ENCODE measurements at places on chromosomes 1 and 21.

GRCh38 chr1:228465571-228466146 lies 21.5 kb upstream of the RNF187 start:
- DNase-seq, result no peak

- DNase-seq, result no peak
Measured at GRCh38 chr21:45158491-45159423, 84.4 kb downstream of the ADARB1 start.

GRCh38 chr1:199690496-199690895 lies 337.0 kb upstream of the NR5A2 start:
- no peak for DNase-seq

DNA sequence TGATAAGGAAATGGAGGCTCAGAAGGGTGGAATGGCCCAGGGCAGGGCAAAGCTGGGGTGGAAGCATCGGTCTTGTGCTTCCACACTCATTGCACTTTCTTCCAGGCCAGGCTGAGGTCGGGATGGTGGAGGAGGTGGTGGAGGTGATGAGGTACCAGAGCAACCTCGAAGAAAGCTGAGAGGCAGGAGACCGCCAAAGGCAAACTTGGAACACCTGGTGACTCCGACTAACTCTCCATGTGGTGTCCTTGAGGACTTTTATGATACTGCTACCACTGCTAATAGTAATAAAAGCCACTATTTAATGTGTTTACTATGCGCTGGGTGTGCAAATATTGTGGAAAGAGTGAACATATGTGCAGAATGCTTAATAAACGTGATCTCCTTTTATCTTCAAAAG lies 16.9 kb upstream of the BTG2 start:
- no peak for DNase-seq

DNA sequence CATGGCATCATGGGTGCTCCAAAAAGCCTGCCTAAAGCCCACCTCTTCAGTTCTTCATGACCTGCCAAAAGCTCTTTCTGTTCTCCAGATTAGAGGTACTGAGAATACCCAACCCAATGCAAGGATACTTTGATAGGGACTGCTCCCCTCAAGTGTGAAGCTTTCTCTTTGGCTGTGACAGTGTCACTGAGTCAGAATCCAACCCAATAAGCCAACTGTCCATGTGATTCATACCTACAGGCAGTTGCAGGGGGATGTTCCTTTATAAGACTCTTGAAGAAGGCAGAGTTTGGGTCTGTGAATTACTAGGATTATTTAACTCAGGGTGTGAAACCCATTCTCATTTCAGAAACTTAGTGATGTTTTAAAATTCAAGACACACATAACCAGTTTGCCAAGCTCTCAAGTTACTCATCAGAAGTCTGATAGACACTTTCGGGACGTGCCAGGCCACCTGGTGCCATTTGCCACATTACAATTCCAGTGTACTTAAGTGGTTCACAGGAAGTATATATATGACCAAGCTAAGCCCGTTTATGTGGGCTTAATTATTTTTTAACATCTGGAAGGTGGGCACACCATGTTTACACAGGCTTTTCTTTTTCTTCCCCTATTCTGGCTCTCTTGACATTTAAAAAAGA lies 265.8 kb downstream of the NFIA start:
- DNase-seq, result no peak

DNA sequence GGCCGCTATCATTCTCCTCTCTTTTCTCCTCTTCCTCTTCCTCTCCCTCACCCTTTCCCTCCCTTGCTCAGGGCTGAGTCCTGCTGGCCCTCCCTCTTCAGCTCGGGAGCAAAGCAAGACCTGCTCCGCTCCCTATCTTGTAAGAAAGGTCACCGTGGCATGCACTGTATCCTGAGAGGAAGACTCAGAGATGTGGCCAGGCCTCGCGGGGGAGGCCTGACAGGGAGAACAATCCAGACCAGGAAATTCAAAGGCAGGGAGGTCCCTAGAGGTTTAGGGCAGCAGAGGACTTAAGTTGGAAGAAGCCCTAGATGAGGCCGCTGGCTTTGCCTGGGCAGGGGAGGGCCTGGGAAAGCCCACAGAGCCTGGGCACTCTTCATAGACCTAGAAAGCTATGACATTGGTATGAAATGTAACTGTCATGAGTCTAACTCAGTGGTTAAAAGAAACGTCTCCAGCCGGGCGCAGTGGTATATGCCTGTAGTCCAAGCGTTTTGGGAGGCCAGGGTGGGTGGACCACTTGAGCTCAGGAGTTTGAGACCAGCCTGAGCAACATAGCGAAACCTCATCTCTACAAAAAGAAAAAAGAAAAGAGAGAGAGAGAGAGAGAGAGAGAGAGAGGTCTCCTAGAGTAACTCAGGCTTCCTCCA lies 14.6 kb upstream of the PTAFR start:
- DNase-seq, result no peak

DNA sequence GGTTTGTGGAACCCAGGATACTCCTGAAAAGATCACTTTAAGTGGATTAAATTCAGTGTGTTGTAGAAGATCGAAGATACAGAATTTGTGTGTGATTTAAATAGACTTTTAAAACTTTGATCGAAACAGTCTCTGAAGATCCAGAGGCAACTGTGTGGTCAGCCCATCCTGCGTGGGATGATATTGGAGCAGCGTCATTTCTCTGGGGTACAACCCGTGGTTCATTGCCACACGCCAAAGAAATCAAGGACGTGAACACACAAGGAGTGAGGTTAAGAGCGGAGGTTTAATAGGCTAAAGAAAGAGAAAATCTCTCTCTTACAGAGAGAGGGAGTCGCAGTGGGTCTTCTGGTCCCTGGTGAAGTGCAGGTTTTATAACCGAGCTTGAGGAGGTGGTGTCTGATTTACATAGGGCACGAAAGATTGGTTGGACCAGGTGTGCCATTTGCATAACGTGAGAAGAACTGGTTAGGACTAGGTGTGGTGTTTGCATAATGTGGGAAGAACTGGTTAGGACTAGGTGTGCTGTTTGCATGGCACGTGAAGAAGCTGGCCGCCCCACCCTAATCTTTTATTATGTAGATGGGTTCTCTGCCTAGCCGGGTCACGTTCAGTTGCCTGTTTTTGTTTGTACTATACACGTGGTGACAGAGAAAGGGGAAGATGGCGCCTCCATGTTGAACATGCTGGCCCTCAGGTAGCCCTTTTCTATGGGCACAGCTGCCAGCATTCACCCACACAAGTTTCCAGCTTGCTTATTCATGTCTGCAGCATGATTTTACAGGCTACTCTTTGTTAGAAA lies 82.3 kb downstream of the ADSS2 start:
- no peak for DNase-seq

DNA sequence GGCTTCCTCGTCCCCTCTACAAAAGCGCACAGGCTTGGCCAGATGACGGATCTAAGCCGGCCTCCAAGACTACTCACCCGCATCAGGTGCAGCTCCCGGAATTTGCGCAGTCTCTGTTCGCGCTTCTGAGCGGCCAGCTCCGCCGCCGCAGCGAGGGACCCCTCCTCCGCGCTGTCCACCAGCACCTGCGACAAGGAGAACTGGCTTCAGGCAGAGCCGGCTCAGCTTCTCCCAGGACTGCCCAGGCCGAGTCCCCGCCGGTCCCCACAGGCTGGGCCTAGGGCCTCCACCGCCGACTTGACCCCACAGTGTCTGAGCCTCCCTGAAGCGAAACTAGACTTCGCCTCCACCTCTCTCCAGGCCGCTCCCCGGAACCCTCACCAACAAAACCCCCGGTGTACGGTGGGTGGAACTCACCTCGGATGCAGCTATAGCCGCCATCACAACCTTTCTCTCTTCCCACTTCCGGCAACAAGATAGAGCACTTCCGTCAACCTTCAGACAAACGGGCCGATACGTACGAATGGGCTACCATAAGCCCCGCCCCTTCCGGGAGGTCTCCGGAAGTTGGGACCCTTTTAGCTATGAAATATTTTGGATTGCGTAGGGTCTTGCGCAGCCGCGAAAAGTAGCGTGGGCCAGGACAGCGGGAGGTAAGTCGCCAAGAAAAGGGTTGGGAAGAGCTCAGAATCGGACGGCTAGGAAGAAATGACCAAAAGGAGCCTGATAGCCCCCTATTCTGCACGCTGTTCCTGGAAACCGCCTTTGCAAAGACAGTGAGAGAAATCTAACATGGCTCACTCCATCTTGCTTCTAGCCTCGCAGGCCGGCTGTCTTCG lies at the start of gene SYF2:
Gene SYF2 (minus strand): TSS at position 476 of the 839 bp plus-strand sequence. CDS start 35 bp downstream, at position 441.
- DNase-seq, result peak; percentile 85

DNA sequence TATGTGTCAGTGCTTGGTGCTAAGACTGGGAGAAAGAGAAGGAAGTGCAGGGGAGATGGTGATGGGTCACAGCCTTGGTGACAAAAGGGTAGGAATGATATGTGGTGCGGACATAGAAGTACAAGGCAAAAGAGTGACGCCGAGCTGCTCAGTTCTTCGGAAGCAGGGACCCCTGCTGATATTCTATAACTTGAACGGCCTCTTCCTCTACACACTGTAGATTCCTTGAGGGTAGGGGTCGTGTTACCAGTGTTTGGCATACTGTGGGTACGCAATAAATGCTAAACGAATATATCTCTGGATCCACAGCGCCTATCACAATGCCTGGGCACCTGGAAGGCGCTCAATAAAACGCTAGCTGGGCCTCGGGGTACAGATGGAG lies 488 bp downstream of the DBT start:
- DNase-seq, result no peak

GRCh38 chr1:61393575-61393974 lies 311.2 kb downstream of the NFIA start:
- DNase-seq, result no peak

GRCh38 chr1:197264936-197265567 lies 3.0 kb upstream of the CRB1 start:
- DNase-seq, result no peak

GRCh38 chr1:74328851-74329250 lies 93.7 kb downstream of the TNNI3K start:
- DNase-seq, result no peak

- DNase-seq, result no peak
Measured at GRCh38 chr1:162405800-162406199, 6.1 kb downstream of the SH2D1B start.

DNA sequence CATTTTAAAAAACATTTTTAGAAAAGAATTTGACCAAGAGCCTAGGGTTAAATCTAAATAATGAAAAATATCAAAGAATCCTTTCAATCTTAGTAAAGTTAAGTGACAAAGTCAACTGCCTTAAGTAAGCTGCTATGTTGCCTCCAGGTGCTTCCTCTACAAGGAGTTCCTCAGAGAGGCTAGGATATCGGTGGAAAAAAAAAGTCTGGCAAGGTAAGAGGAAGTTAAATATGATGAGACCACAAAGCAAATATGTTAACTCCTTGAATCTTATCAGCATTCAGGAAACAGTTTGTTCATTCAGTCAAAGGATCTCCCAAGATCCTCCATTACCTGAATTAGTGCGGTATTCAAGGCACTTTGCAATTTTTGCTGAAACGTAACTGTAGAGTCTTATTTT lies 563.5 kb downstream of the PTPRC start:
- DNase-seq, result no peak

- no peak for DNase-seq
Measured at GRCh38 chr21:35504277-35504676, 455.2 kb upstream of the RUNX1 start.

DNA sequence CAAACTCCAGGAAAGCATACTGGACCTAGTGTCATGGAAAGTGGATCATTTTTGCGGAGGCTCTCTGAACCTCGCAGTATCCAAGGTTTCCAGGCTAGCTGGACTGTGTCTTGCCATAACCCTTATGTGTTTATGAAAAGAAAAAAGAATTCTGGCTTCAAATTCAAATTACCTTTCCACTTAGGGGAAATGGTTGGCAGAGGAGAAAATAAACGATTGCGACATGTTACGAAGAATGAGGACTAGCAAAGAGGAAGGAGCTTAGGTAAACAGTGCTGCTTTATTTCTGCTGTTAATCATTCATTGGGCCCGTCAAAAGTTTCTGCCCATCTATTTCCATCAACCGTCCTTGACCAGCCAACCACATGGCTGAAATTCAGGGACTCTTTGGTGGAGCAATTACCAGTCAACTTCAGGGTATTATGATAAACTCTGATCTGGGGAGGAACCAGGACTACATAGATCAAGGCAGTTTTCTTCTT lies at the start of gene C4BPA:
Gene C4BPA (plus strand): TSS at position 342 of the 482 bp plus-strand sequence. CDS start 8,793 bp downstream, outside the sequence.
- no peak for DNase-seq

GRCh38 chr21:33963848-33964555 lies 48.4 kb upstream of the ATP5PO start:
- no peak for DNase-seq

DNA sequence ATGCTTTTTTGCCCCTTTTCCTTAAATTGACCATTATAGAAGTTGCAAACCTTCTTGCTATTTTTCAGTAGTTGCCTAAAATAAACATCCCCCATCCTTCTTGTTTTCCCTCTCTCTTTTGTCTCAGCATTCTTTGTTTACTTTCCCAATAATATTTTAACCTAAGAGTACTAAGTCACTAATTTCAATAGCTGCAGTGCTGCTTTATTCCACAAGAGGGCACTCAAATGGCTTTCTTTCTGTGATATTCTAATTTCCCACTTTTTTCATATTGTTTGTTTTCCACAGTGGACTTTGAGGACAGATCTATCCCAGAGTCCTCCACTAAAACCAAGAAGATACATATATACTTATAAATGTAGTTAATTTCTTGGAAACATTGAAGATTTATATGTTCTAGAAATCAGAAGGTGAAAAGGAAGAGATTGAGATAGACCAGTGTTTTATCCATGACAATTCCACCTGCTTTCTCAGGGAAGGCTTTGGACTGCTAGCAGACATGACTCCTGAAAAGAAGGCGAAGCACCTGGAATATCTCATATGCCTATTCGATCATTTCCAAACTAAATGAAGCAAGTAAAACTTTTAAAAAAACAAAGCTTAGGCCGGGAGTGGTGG lies 104.8 kb upstream of the GRIK1 start:
- no peak for DNase-seq

DNA sequence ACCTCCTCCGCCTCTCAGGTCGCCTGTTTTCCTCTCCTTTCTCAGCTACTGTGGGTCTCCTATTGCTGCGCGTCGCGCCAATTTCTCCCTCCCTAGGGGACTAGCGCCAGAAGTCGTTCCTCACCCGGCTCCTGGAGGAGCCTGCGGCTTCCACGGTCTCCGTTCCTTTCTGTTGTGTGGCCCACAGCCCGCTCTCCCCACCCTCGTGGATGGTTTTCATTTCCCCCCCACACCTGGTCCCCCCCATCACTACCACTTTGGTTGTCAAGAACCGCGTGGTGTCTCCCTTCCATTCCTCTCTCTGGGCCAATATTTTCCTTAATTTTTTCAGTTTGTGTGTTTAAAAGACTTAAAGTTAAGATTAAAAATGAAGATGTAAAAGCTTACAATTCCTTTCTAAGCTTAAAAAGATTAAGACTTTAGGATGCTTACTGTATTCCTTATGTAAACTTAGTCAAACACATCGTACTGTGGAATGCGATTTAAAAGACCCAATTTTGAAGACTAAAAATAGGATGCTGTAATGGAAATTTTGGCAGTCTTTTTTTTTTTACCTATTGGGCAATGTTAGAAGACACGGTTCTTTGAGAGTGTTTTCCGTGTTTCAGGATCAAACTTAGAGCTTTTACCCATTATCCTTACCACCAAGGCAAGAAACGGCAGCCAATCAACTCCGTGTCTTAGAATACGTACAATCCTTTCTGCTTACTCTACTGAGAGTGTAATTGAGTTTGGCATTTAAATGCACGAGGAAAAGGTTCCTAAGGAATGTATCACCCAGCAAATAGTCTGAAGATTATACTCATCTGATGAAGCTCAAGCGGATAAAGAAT lies 773 bp downstream of the CNST start:
- no peak for DNase-seq

Measured in activated CD4-positive, CD25-positive, alpha-beta regulatory T cell (primary cell).